ENCODE measurements at places on chromosomes 13 and 19. TPM values are rescaled to one million over a fixed set of nuclear protein-coding genes. Genes with fewer than 3 reads are reported as not detected.

ZNF534 gene
- not detected for total RNA-seq

PLEKHG2 gene
- total RNA-seq: 65.7 TPM

BLOC1S3 gene
- 21.9 TPM for total RNA-seq

PINLYP gene
- total RNA-seq: 15.6 TPM

WDR88 gene
- total RNA-seq: not detected

SDHAF1 gene
- 22.2 TPM for total RNA-seq

GRCh38 chr19:49812452-49812996 is 568 bp downstream of the FUZ start:
- no peaks in the 10 kb centered on the region for H3K27me3 ChIP-seq
- H3K27ac ChIP-seq: peak overlapping the region; percentile 88
- peak overlapping the region; percentile 86 for H3K4me3 ChIP-seq

DNA sequence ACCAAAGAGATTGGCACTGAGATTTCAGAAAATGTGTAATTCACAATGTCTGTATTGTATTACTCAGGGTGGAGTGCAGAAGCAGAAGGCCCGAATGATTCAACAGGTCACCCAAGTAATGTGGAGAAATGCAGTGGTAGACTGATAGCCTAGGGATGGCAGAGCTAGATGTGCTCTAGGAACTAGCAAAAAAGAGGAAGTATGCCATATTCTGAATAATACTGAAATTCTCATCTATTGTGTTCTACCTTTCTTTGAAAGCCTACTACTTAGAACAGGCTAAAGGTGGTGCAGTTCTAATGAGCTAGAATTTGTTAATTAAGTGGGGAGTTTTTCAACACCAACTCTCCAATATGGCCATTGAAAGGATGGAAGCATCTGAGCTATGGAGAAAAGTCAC is 1449.8 kb upstream of the MIR17HG start:
- H3K36me3 ChIP-seq: no peaks in the 10 kb centered on the region
- H3K4me3 ChIP-seq: no peak overlapping the region
- H3K4me1 ChIP-seq: no peaks in the 10 kb centered on the region
- H3K27ac ChIP-seq: no peak overlapping the region
- DNase-seq: no peak

- H3K27me3 ChIP-seq: peaks cover 13% of the 10 kb centered on the region
- H3K4me3 ChIP-seq: peak overlapping the region; percentile 0
- H3K4me1 ChIP-seq: peaks cover 17% of the 10 kb centered on the region
- H3K36me3 ChIP-seq: peaks cover 9% of the 10 kb centered on the region
These were observed 100.5 kb downstream of the DLEU7 start for GRCh38 chr13:50742968-50743367.

GRCh38 chr13:85538957-85539356 is 260.3 kb downstream of the SLITRK6 start:
- DNase-seq: no peak
- peaks cover 11% of the 10 kb centered on the region for H3K4me1 ChIP-seq
- H3K36me3 ChIP-seq: no peaks in the 10 kb centered on the region
- H3K27ac ChIP-seq: no peak overlapping the region
- H3K27me3 ChIP-seq: peaks cover 1% of the 10 kb centered on the region
- H3K4me3 ChIP-seq: no peak overlapping the region

DNA sequence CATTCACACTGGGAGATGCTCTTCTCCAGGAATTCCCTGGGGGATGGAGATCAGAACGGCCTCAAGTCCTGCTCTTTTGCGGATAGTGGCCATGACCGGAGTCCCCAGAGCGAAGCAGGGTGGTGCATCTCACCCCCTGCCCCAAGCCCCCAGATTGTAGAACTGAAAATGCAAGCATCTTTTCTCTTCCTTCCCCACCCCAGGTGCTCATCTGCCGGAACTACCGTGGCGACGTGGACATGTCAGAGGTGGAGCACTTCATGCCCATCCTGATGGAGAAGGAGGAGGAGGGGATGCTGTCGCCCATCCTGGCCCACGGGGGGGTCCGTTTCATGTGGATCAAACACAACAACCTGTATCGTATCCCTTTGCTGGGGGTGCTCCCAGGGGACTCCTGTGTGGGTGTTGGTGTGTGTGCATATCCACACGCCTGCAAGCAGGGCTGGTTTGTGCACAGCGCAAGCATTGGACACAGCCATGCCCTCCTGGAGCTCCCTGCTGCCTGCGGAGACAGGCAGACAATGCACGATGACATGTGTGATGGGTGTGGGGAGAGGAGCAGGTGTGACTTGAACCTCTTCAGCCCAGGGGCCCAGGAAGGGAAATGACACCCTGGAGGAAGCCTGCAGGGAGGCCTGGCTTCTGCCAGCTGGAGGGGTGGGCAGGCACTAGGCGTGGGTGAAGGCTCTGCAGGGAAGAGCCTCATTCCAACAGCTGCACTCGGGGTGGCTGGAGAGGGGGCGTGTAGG is 5.7 kb downstream of the AP1M1 start:
- DNase-seq: no peak
- H3K36me3 ChIP-seq: peaks cover 32% of the 10 kb centered on the region
- H3K4me1 ChIP-seq: peaks cover 53% of the 10 kb centered on the region

DNA sequence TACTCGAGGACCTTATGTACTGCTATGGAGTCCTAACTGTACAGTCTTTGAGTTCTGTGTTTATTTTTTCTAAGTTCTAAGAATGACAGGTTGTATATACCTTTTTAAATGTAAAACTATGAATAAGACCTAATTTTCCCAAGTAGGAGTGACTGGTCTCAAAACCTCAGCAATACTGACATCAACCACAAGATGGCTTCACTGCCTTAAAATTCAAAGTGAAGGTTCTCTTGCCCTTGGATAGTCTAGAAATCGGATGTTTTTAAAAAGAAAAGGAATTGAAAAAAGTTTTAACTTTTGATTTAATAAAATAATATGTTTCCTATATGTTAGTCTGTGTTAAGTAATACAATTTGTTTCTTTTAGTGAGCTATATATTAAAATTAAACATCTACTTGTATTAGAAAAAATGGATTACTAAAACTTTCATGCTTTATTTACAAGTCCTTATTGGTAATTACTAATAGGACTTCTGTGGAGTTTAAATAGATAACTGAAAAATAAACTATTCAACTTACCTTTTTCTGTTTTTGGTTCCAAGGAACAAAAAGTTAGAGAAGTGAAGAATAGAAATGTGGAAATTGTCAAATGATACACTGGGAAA is 52.0 kb downstream of the TDRD3 start:
- no peak for DNase-seq
- no peak overlapping the region for H3K27ac ChIP-seq
- H3K4me1 ChIP-seq: no peaks in the 10 kb centered on the region
- no peak overlapping the region for H3K4me3 ChIP-seq
- no peaks in the 10 kb centered on the region for H3K36me3 ChIP-seq

DNA sequence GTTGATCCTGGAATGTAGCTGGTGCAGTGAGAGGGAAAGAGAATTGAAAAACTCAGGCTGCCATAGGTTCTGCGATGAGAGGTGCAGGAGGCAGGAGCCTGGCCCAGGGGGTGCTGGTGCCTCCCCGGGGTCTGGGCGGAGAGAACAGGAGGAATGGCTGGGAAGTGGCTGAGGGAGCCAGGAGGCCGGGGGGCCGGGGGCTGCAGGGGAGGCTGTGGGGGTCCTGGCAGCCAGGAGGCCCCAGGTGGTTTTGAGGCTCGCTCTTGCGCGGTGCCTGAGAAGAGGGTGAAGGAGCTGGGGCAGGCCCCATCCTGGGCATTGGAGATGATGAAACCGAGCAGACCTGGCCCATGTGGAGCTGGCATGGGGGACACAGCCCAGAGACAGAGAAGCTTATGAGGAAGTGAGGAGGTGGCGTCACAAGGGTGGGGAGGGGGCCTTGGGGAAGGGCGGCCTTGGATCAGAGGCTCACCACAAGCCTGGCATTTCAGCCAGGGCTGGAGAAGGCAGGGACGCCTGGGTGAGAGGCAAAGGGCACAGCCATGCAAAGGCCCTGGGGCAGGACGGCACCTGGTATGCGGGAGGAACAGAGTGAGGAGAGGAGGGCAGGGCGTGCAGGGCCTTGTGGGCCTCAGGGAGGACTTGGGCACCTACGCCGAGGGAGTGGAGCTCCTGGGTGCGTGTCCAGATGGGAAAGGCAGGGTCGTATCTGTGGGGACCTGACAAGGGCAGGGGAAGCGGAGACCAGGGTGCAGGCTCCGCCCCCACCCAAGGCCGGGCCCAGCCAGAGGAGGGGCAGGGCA is 1.3 kb upstream of the TEKTIP1 start:
- no peak for DNase-seq
- H3K27ac ChIP-seq: peak overlapping the region; percentile 58
- peaks cover 1% of the 10 kb centered on the region for H3K4me1 ChIP-seq
- peaks cover 17% of the 10 kb centered on the region for H3K36me3 ChIP-seq
- no peaks in the 10 kb centered on the region for H3K27me3 ChIP-seq

DNA sequence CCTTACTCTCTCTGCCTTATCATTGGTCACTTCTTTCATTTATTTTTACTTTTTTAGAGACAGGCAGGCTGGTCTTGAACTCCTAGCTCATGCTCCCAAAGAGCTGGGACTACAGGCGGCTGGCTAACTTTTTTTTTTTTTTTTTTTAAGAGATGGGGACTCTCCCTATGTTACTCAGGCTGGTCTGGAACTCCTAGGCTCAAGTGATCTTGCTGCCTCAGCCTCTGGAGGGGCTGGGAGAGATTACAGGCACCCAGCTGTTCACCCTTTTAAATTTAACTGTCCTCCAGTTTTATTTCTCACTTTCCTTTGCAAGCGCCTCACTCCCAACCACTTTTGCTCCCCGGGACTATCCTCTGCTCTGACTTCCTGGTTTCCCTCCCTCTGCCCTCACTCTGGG is 5.6 kb upstream of the CLDN10 start:
- DNase-seq: no peak
- H3K4me3 ChIP-seq: no peak overlapping the region
- H3K27me3 ChIP-seq: peaks cover 36% of the 10 kb centered on the region
- no peak overlapping the region for H3K27ac ChIP-seq
- H3K4me1 ChIP-seq: no peaks in the 10 kb centered on the region
- H3K36me3 ChIP-seq: no peaks in the 10 kb centered on the region

DNA sequence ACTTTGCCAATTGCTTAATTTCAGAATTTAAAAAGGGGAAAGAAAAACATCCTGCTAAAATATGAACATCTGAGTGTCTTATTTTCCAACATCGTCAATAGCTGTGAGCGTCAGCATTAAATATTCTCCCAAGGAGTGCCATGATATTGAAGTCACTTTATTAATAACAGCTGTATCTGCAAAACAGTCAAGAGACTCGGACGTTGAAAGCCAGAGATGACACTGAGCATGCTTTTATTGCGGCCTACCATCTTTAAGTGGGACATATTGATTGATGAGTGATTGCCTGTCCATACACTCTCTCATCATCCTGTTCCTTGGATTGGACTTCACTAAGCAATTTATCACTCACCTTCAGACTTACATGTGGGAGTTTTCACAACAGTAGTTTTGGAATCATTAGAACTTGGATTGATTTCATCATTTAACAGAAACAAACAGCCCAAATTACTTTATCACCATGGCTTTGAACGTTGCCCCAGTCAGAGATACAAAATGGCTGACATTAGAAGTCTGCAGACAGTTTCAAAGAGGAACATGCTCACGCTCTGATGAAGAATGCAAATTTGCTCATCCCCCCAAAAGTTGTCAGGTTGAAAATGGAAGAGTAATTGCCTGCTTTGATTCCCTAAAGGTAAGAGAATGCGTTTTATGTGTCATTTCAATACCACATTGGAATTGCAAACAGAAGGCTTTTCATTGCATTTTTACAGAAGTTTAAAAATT is 53.8 kb downstream of the MBNL2 start:
- no peak overlapping the region for H3K27ac ChIP-seq
- no peak overlapping the region for H3K4me3 ChIP-seq
- peaks cover 20% of the 10 kb centered on the region for H3K36me3 ChIP-seq

DNA sequence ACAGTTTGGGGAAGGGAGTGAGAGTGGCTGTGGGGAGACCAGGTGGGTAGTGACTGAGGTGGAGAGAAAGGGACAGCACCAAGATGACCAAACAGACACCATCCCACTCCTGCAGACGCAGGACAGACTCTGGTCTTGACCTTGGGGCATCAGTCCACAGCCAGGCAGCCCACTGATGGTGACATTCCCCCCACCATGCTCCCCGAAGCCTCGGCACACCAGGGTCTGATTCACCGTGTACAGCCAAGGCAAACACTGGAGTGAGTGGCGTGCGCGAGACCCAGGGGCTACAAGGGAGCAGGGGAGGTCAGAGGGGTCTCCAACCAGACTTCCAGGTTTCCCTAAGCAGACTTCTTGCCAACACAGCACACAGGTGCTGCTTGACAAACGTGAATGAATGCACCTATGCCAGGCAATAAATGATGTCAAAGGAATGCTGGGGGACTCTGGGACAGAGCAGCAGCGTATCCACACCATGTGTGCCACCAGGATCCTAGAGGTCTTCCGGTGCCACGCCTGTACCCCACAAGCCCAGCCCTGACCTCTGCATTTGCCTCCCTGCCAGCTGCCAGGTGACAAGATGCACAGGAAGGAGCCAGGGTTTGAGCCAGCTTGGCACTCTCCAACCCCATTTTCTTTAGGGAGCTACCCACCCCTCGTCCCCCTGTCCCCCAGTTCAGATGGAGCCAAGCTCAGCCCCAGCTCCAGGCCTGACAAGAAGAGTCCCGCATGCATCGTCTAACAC is 18.5 kb downstream of the RANBP3 start:
- no peak overlapping the region for H3K4me3 ChIP-seq
- no peak for DNase-seq
- H3K27ac ChIP-seq: peak overlapping the region; percentile 56
- no peaks in the 10 kb centered on the region for H3K27me3 ChIP-seq

- H3K4me1 ChIP-seq: no peaks in the 10 kb centered on the region
- no peak overlapping the region for H3K27ac ChIP-seq
- H3K27me3 ChIP-seq: no peaks in the 10 kb centered on the region
- H3K4me3 ChIP-seq: no peak overlapping the region
- DNase-seq: no peak
These were observed 79.1 kb upstream of the PCDH17 start for GRCh38 chr13:57552437-57552836.

GRCh38 chr13:111245576-111246384 is 74.7 kb upstream of the TEX29 start:
- no peak for DNase-seq
- no peaks in the 10 kb centered on the region for H3K4me1 ChIP-seq
- H3K4me3 ChIP-seq: no peak overlapping the region
- H3K27ac ChIP-seq: no peak overlapping the region

DNA sequence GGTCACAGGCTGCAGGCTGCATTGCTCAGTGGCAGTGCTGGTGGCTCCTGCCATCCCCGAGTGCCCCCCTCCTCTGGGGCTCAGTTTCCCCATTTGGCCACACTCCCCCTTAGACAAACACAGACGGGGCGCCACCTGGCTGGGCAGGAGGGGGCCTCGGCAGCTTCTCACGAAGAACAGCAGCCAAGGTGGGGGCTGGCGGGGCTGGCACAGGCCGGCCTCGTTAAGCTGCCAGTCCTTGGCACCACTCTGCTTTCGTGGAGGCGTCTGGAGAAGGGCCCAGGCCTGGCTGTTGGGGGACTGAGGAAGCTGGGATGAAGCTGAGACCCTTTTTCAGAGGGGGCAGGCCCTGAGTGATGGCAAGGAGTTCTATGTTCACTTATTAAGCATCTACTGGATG is 3.7 kb upstream of the ZNRF4 start:
- peaks cover 2% of the 10 kb centered on the region for H3K27me3 ChIP-seq
- no peak for DNase-seq
- H3K27ac ChIP-seq: no peak overlapping the region
- H3K4me3 ChIP-seq: no peak overlapping the region

All from activated naive CD8-positive, alpha-beta T cell treated with anti-CD3 and anti-CD28 coated beads, Interleukin-2, amount 10 ng/mL, durations not matched to agents 7 days and 5 days (primary cell).